Midbrain (tissue), 1 donor: ENCODE measurements at places on chromosomes 3 and 15.

DNA sequence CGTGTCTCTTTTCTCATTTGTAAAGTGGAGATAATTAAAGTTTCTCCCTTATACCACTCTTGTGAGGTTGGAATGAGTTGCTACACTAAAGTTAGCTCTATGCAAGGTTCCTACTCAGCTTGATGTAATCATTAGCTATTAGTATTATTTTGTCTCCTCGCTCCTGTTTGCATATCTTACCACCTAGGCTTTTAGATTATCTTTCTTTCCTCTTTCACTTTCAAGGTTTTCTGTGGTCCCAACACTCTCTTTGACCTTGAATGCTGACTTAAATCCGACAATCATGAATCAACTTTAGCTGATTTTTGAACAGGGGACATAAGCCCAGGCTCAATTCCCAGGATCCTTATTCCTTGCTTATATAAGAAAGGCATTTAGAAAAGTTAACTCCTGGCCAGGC, 769.7 kb upstream of the GRM7 start:
- DNase-seq: no peak

DNA sequence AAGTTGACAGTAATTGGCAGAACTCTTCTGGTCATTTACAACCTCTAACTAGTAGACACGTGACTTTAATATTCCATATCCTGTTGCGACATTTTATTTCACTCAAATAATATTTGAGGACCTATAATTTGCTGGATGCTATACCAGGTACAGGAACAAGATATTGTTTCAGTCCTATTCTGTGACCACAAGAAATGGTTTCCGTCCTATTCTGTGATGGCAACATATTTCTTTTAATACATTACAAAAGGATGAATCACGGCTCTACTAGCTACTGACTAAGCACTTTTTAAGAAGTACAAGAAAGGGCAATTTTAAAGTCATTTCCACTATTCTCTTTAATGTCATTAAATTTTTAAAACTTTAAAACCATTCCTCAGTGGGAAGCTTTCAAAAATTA, 400.2 kb downstream of the CNTN3 start:
- no peak for DNase-seq

DNA sequence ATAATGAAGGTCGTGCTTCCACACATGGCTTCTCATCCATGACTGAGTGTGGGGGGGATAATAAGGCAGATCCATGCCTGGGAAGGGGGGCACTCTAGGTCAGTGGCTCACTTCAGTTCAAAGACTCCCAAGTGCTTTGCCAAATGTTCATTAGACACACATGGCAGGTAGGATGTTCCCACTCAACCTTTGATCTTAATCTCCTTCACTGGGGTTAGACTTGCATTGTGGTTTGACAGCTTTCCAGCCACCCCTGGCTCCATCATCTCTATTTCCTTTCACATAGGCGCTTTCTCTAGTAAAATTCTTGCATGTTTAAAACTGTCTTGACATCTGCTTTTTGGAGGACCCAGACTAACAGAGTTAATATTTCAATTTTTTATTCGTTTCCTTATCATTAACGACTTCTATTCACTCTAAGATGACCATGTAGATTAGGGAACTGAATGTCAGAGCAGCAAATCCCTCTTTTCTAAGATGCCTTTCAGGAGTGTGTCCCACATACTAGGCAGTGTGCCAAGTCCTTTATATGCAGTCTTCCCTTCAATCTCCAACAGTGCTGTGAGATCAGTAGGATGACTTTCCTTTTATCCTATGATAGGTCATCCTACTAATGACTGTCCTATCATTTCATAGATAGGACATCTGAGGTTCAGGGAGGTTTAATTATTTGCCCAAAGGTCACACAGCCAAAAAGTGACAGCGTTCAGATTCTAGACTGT, 57.9 kb downstream of the BTD start:
- no peak for DNase-seq

DNA sequence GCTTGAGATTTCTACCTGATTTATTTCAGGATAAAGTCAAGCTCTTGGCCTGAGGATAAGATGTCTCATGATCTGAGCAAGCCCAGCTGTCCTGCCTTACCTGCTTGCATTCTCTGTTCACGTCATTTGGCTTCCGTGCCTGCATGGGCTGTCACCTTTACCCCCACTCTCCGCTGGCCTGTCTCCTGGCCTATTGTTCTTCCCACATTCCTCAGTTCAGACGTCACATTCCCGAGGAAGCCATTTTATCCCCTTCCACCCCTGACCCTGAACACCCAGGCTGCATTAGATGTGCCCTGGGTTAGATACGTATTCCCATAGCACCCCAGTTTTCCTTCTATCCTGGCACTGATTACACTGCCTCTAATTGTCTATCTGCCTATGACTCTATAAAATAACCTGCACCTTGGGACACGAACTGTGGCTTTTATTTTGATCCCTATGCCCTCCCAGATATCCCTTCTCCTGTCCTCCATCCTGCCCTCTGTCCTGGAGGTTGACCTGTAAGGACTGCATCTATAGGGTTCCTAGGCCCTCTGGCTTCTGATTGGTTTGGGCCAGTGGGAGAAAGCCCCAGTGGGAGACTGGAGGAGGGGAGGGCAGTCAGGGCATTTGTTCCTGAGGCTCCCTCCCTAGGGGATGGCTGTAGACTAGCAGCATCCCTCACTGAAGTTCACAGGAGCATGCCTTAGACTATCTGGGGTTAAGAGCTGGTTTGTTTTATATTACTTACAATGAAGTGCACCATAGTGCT, 19.2 kb upstream of the UBE2Q2 start:
- DNase-seq: no peak

DNA sequence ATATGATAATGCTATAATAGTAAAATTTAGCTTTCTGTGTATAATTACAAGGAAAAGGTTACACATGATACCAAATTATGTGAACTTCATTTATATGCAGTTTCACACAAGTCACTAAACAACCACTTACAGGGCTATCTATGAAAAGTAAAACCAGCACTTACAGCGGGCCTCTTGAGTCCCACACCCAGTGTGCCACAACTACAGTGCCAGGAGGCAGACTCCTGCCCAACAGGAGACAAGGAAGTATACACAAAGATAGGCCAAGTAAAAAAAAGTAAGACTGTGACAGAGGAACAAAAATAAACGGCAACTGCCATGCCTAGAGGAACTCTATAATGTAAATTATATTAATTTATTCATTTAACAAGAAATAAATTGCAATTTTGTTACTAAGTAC, 53.4 kb upstream of the NEK10 start:
- DNase-seq: no peak

- no peak for DNase-seq
These were observed 39.1 kb downstream of the IDH2 start for GRCh38 chr15:90062973-90063769.
